NCI-H187 treated with DMSO at 0.1 percent for 48 hours (cell line): ENCODE measurements at places on chromosomes 11 and 22.

GRCh38 chr11:57776577-57777210 is 15.1 kb downstream of the CTNND1 start:
- no peak for DNase-seq

DNA sequence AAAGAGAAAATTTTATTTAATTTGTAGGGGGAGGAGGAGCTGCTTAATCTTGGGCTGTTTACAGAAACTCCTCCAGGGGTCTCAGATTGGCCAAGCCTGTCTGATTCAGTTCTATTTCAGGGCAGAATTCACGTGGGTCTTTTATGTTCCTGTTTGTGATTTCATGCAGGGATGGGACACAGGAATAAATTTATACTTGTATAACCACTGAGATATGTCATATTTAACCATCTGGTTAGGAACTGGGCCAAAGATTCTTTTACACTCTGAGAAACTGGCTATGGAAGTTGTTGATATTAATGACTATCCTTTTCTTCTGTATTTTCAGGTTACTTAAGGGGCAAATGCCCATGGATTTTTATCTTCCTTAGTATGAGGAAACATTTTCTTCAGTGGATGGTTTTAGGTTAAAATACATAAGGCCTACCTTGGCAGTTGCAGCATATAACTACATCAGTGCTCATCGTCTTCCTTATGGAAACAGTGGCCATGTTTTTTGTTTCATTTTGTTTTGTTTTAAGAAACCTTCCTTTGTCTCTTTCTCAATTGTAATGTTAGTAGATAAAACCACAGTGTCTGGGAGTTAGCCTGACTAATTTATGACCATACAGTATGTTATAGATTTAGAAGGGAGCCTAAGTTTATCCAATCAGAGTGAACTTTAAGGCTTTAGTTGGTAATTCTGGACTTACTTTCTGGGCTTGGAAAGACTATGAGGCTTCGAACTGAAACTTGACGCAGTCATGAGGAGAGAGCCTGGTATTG is 132.4 kb upstream of the ANO3 start:
- no peak for DNase-seq

GRCh38 chr11:80261776-80262175 is 820.9 kb upstream of the TENM4 start:
- no peak for DNase-seq

GRCh38 chr11:59552844-59553243 is 41.5 kb downstream of the OR4D9 start:
- no peak for DNase-seq

GRCh38 chr11:103055221-103055890 is 36.6 kb downstream of the DCUN1D5 start:
- DNase-seq = no peak

DNA sequence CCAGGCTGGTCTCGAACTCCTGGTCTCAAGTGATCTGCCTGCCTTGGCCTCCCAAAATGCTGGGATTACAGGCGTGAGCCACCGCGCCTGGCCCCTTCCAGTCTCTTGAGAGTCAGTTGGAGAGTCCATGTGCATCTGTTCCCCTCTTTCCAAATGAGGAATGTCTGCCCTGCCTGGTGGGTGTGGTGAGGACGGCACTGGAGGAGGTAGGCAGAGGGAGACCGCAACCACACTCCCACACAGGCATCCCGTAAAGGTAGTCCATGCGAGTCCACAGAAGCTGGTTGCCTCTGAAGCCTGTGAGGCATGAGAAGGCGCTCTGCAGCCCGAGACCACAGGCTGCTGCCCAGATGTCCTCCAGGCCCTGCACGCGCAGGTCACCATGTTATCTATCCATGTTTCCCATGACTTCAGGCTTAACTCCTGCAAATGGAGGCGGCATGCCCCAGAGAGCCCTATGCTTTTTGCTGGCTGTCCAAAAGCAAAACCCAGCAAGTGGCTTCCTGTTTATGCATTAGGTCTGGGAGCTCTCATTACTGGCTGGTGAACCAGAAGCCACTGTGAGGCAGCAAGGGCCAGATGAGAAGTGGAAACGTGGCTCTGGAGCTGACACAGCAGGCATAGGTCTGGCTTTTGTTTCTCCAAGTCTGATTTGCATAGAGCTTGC is 43.4 kb downstream of the GRIK4 start:
- DNase-seq = no peak

DNA sequence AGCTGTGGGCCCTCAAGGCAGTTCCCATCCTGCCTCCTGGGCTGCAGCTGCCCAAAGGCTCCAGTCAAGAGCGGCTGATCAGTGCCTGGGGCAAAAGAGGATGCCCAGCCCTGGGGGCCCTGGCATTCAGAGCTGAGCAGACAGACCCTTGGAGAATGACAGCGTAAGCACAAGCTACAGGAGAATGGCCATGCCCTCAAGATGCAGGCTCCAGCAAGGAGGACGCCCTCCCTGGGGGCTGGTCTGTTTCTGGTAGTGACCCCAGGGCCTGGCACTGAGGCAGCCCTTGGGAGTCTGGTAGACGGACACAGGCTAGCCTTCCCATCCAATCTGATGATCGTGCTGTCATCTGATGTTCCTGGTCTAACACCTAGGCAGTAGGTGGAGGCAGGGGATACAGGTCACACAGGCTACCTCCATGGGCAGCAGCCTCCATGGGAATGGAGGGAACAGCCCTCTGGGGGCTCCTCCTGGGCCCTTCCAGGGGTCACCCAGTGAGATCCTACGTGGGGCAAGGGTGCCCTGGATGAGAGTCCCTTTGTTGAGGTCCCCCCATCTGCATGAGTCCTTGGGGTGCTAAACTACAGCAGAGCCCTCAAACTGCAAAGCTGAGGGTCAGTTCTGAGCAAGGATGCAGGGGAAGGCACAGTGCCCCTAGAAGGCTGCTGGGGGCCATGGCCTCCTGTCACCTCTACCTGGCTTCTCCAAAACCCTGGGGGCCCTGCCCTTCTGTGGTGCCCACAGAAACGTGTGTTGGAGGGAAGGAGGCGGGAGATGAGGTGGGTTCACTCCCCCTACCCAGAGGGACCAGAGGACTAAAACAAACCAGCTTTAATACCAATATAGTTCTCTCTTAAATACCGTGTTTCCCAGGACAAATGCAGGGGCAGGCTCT is 10.2 kb upstream of the SF1 start:
- DNase-seq = no peak

- DNase-seq = no peak
Observed at GRCh38 chr11:35233518-35233917, 94.5 kb downstream of the CD44 start.

- no peak for DNase-seq
Observed at GRCh38 chr11:79098146-79098545, 342.7 kb downstream of the TENM4 start.

- no peak for DNase-seq
Observed at GRCh38 chr11:23022854-23023253, 162.6 kb upstream of the CCDC179 start.

DNA sequence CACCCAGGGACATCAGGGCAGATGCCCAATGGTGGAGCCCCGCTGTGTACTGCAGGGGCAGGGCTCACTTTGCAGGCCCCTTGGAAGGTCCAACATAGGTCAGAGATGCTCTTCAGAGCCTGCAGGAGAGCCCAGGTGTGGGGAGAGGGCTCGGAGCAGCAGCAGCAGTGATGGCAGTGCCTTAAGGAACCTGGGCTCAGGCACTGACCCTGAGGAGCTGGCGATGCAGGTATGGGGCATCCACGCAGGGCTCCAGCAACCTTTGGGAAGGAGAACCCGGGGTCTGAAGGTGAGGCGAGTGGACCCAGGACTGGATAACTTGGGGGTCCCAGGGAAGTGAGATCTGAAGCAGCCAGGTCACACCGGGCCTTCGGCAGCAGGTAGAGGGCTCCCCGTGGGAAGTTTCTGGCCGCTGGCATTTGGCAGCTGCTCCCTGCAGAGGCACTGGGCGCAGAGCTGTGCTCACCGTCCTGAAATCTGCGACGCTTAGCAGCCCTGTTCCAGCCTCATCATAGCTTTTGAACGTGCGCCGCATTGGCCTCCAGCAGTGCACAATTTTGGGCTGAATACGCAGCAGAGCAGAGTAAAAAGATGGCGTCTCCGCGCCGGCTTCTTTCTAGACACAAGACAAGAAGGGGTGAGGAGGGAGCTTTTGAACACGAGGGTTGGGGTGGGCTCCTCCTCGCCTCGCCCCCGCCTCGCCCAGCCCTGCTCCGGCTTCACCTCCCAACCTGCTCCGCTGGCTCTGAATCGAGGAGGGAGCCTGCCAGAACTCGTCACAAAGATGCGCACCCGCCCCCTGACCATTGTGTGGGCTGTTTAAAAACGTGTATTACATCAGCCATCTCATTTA is 118.8 kb downstream of the MPPED1 start:
- DNase-seq = no peak

DNA sequence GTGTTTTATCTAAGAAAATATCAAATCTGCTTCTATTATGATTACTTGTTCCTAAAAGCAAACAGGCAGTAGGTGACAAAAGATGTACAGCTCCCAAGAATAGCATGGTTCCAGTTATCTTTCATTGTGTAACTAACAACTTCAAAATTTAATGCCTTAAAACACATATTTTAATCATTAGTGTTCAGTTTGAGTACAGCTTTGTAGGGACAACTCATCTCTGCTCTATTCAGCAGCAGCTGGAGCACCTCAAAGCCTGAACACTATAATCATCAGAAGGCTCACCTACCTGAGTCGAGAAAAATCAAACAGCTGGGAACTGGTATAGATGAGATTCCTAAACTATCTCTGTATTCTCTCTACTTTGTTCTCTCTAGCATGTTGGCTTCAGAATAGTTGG is 24.3 kb upstream of the OR5B12 start:
- DNase-seq = no peak

DNA sequence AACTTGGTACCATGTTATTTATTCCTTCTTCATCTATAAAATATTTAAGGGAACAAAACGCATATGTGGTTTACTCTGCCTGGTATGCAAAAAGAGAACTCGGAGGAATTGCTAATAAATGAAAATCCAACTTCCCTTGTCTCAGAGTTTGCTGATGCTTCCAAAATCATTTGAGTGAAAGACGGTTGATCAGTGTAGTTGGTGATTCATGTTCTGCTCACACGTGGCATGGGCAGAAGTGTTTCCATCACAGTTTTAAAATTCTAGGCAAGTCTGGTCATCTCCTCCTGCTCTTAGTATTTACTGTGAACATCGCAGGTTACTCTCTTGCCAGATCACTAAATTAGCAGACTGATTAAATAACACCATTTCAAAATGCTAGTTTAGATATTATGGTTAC is 11.9 kb upstream of the PARVB start:
- DNase-seq = no peak

DNA sequence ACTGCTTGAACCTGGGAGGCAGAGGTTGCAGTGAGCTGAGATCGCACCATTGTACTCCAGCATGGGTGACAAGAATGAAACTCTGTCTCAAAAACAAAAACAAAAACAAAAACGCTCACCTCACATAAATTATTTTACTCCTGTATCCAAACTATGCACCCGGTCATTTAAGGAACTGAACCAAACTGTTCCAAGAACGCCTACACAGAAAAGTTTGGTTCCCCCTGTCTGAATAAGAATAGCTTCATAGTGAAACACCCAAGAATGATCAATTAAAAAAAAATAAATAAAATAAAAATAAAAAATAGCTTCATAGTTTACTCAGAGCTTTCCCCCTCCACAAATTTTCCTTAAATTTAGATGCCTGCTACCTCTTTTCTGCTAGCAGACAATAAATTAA is 13.7 kb downstream of the NUP98 start:
- no peak for DNase-seq

GRCh38 chr11:11186249-11186648 is 166.8 kb downstream of the CSNK2A3 start:
- DNase-seq = no peak

GRCh38 chr22:44493206-44493605 is 4.8 kb downstream of the RTL6 start:
- DNase-seq = no peak

DNA sequence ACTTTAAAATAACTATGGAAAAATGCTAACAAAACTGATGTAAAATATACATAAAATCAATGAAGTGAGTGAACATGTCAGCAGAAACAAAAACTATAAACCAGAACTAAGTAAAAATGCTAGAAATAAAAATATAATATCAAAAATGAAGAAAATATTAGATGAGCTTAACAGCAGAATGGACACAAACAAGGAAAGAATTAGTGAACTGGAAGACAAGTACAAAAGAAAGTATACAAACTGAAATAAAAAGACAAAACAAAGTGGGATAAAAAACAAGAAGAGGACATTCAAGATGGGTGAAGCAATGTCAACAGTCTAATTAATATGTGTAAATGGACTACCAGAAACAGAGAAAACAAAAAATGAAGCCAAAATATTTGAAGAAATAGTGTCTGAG is 339.2 kb downstream of the NXPE2 start:
- DNase-seq = no peak

- no peak for DNase-seq
Observed at GRCh38 chr11:103798446-103798845, 238.0 kb upstream of the DDI1 start.

DNA sequence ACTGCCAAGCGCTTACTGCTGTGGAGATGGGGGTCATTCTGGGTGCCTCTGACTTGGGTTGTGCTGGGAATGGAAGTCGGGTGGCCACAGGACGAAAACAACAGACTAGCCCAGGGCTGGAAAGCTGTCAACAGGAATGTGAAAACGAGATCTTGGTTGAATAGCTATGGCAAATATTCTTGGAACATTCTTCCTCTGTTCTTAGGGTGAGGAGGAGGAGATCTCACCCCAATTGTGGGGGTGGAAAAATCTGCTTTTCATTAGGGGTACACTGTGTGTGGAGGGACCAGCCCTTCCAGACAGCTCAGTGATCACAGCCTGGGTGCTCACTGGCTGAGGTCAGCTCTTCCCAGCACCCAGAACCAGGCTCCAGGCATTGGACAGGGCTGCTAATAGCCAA is 52.0 kb upstream of the PRSS23 start:
- no peak for DNase-seq

GRCh38 chr11:61725781-61726231 is 26.6 kb upstream of the MYRF start:
- DNase-seq = no peak

DNA sequence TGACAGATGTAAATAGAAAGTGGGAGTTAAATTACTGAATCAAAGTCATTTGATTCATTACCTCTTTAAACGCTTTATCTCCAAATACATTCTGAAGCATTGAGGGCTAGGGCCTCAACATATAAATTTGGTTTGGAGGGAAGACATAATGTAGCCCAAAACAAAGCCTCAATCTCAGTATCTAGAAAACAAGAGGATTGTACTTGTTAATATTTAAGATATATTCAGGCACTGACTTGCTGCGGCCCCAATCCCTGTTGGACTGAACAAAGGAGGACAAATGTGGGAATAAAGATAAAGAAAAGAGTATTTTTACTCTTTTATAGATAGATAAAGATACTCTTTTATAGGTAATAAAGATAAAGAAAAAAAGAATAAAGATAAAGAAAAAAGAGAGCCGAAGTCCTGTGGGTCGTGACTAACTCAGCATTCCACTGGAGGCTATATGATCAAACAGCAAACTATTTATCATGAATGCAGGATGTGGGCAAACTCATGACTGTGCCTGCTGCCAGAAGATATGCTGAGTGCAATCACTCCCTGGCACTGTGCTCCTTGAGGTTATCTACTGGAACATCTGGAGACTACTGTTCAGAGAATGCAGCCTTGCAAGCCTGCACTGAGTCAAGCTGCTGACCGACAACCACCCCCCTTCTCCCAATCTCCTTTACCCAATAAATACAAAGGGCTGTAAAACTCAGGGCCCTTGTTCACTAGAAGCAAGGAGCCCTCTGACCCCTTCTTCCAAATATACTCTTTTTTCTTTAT is 6.9 kb downstream of the OR10V1 start:
- DNase-seq = no peak

- no peak for DNase-seq
Observed at GRCh38 chr11:84719935-84720577, 907.1 kb downstream of the DLG2 start.

- no peak for DNase-seq
Observed at GRCh38 chr11:95156916-95157541, 67.4 kb downstream of the ENDOD1 start.

GRCh38 chr11:121048464-121049233 is 24.7 kb downstream of the TBCEL start:
- no peak for DNase-seq
